ENCODE measurements at places on chromosomes 12 and 14.

GRCh38 chr12:75632442-75632841 lies 121.0 kb upstream of the KRR1 start:
- DNase-seq, result no peak

DNA sequence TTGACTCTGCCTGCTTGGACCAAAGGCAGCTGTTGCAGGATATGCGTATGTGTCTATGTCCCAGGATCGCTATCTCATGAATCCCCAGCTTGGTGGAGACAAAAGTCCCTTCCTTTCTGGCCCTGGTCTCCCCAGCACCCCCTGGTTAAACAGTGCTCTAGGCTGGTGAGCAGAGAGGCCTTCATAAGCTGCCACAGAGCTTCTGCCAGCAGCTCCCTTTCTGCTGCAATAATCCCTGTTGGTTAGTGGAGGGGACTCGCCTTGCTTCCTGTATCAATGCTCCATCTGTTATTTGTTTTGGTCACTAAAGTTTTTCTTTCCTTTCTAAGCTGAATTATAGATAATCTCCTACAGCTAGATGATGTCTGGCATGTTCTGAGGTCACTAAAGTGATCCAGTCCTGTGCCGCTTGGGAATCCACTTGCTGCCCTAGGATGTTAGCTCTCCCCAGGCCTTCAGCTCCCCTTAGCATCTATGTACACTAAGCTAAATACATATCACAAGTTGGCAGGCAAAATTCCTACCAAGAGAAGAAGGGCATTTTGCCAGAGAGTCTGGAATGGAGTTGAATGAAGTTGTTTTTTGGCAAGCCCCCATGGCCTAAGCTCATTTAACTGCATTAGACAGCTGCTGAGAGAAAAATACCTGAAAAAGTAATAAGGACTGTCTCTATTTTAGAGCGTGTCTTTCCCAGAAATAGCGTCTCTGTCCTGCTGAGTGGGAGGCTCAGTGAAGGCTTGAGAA lies 47.8 kb downstream of the RDH12 start:
- no peak for DNase-seq

DNA sequence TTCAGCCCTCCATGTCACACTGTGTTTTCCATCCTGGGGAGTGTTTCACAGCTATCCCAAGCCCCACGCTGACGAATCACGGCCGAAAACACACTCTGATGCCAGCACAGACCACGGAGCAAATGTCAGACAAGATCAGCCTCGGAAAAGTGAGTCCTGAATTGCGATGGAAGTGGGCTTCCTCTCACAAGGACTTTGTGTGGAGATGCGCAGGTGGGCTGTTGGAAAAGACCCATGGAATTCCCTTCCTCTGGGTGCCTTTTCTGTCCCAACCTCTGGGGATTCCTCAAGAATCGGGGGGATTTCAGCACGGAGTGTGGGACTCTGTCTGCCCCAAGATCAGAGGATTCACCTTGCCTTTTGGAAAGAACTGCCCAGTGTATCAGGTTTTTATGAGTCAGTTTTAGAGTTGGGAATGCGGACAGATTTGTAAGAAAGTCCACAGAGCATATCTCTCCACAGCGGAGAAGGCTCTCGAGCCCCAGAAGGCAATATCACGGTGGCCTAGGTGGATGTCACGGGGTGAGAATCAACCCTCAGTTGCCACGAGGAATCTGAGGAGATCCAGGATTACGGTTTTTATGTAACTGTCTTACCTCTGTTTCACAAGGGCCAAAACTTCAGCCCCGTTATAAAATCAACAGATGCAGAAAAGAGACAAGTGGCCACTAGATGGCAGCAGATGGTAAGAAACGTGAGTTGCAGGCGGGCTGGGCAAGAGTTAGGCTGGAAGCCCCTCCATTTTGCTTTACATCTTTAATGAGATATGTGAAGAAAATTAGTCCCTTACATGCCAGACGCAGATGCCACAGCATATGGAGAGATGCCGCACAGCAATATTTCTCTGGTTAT lies 201.9 kb downstream of the DAD1 start:
- DNase-seq, result peak; percentile 81

GRCh38 chr14:61125867-61126572 lies 145.0 kb downstream of the SLC38A6 start:
- DNase-seq, result no peak

- DNase-seq, result no peak
Observed at GRCh38 chr12:124520265-124520701, 47.1 kb downstream of the NCOR2 start.

GRCh38 chr14:20792556-20792955 lies 10.1 kb downstream of the RNASE1 start:
- no peak for DNase-seq

GRCh38 chr12:108826807-108827721 lies 30.3 kb downstream of the SSH1 start:
- no peak for DNase-seq

- DNase-seq, result peak; percentile 62
Observed at GRCh38 chr14:53432378-53432802, 279.3 kb upstream of the DDHD1 start.

- peak; percentile 68 for DNase-seq
Observed at GRCh38 chr14:105064721-105065143, 498 bp downstream of the GPR132 start.

GRCh38 chr14:105938959-105939358 lies 412.6 kb downstream of the TMEM121 start:
- no peak for DNase-seq

DNA sequence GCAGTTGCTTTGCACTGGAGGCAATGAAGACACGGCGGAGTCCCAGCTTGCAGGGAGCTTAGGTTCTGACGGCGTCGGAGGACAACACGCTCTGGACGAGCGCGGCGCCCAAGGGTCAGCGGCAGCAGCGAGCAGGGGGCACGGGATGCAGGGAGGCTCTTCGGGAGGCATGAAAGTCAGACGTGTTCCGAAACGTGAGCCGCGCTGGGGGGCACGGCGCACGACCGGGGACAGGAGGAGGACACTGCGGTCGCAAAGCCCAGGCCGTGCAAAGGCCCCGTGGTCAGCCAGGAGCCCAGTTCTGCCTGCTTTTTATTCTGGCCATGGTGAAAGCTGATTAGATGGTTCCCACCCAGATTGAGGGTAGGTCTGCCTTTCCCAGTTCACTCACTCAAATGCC lies 294.6 kb downstream of the SNAPC1 start:
- no peak for DNase-seq

Data from GM13976 (cell line).